ENCODE measurements at places on chromosomes 13 and 19.

DNA sequence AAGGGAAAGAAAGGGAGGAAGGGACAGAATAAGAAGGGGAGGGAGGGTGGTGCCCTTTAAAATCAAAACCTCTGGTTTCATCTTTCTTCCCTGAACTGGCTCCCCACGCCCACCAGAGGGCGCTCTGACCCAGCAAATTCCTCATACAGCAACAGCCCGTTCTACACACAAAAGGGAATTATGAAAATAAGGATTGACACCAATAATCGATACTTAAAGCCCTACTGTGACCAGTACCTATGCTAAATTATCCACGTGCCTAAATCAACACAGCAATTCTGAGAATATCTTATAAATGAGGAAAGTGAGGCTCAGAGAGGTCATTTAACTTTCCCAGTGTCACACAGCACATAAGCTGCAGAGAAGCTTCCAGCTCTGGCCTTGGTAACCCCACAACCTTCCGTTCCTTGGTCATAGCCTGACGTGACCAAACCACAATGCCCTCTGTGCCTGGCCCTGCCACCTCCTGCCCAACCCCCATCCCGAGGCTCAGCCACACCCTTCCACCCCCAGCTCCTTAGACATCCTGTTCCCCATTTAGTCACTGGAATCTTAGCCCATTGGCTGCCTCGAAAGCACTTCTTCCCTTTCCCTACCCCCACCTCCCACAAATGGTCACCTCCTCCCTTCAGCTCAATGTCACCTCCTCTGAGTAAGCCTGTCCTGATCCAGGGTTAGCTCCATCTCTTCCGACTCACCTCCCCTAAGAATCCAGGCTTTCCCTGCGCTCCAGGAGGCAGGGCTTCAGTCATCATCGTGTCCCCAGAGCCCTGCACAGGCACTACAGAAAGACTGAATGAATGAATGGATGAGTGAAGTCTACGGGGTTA is 34.2 kb upstream of the PNMA8B start:
- peak; percentile 34 for DNase-seq

DNA sequence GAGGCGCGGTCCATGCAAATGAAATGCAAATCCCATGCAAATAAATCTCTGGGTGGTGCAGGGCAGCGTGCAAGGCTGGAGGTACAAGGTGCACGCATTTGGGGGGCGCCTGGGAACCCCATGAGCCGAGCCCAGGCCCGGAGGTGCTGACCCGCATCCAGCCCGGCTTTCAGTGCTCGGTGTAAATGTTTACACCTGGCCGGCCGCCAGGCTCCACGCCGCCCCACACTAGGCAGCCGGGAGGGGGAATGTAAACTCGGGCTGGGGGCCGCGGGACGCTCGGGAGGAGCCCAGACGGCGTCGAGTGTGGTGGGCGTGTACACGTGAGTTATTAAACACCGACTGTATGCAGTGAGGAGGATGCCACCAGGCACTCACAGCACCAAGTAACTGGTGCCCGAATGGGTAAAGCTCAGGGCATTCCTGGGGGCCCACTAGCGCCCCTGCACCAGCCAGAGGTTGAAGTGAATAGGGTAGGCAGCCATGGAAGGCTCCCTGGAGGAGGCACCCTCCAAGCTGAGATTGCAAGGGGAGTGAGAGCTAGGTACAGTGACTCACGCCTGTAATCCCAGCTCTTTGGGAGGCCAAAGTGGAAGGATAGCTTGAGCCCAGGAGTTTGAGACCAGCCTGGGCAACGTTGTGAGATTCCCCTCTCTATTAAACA is 17.2 kb downstream of the FUT6 start:
- DNase-seq = no peak

GRCh38 chr13:24124789-24125476 is 35.6 kb upstream of the SPATA13 start:
- no peak for DNase-seq

DNA sequence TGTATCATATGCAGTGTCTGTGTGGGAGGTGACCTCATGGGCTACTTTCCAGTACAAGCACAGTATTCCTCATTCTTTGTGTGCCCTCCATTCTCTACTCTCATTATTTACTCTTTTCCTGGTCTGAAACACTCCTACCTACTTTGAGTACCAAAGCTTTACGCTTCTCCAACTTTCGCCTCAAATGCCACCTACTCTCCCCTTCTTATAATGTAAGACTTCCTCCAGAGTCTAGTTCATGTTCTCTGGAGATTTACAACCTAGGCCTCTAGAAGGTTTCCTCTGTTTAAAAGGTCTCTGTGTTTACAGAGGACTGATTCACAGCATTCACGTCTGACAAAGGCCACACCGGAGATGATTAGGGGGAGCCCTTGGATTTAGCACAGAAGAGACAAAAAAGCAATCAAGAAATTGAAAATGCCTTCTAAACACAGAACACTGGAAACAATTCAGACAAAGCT is 302.0 kb downstream of the KLF12 start:
- DNase-seq = no peak

- no peak for DNase-seq
These were observed 5.3 kb downstream of the SHD start for GRCh38 chr19:4284176-4284958.

DNA sequence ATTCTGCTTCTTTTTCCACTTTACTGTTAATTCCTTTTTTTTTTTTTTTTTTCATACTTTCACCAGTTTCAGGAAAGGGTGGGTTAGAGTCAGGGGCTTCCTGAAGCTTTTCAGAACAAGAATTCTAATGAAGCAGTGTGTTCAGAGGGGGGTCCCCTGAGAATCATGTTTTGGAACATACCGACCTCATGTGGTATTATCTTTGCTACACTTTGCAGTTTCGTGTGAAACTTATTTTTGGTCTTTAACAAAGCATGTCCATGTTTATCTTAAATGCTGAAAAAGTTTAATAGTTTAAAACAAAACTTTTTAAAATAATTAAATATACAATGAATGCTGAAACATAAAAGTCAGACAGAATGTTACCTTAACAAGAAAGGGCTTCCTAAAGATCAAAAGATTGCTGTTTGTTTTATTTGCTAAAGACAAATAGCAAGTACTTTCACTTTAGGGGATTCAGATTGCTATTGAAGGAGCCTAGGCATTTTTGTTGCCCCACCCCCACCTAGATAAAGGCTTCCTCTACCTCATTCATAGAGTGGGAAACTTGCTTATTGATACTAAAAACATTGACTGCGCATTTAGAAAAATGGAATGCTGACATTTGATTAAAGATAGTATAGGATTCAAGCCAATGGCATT is 21.1 kb upstream of the POMP start:
- DNase-seq = no peak

DNA sequence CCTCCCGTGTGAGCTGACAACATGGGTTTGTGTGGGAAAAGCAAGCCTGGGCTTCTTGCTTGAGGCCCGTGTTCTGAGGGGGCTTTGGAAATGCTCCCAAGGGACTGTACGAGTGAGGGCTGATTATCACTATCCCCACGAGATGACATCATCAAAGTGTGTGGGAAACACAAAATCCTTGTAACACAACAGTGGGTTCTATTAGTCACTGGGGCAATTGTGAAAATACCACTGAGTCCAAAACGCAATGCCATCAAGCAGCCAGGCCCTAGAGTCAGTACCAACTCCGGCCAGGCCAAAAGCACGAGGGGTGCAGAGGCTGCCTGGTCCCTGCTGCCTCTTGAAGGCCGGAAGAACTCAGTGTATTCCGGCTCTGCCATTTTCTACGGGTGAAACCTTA is 29.6 kb downstream of the CAPS start:
- no peak for DNase-seq

- DNase-seq = no peak
These were observed 2.5 kb downstream of the AKT1S1 start for GRCh38 chr19:49874503-49875157.

DNA sequence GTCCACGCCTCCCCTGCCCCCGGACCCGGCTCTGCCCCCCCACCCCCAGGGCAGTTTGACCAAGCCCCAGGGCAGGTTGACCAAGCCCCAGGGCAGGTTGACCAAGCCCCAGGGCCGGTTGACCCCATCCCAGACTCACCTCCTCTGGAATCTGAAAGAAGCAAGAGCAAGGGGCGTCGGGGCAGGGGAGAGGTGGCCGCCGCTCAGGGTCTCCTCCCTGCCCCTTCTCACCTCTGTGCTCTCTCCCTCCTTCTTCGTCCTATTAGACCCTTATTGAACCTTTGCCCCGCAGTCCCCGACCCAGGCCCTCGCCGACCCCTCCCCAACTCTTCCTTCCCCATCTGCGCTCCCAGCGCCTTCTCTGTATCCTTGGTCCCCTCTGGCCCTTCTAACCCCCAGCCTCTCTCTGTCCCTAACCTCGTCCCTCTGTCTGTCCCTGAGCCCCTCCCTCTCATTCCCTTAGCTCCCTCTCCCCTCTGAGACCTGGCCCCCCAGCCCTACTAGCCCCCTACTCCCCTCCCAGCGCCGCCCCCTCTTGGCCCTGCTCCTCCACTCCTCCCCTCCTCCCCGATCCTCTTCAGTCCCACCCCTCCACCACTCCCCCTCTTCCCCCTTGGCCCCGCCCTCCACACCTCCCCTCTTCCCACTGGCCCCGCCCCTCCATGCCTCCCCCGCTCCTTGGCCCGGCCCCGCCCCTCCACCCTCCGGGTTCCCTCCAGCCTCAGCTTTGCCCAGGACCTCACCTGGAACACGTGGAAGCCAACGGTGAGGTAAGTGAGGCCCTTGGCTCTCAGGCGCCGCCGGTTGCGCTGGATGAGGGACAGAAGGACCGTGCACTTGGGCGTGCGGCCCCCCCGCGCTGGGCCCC is 7.6 kb downstream of the CAPN12 start:
- no peak for DNase-seq

DNA sequence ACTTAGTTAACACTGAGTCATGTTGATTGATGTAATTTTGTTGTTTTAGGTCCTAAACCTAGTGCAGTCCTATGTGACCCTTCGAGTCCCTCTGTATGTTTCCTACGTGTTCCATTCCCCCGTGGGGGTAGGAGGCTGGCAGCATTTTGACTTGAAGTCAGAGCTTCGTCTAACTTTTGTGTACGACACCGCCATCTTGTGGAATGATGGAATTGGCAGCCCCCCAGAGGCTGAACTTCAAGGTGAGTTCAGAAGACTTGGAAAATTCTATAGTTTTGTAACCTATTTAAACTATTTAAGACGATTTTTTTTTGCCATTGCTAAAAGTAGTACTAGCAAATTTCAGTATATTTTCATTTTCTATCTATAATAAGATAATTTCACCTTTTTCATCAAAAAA is 117.9 kb downstream of the STOML3 start:
- DNase-seq = peak; percentile 48

- no peak for DNase-seq
These were observed 52.3 kb upstream of the FNDC3A start for GRCh38 chr13:48923376-48923775.

GRCh38 chr13:33132644-33133440 is 116.6 kb downstream of the KL start:
- no peak for DNase-seq

- DNase-seq = no peak
These were observed 2.9 kb downstream of the LRCH1 start for GRCh38 chr13:46555722-46556417.

DNA sequence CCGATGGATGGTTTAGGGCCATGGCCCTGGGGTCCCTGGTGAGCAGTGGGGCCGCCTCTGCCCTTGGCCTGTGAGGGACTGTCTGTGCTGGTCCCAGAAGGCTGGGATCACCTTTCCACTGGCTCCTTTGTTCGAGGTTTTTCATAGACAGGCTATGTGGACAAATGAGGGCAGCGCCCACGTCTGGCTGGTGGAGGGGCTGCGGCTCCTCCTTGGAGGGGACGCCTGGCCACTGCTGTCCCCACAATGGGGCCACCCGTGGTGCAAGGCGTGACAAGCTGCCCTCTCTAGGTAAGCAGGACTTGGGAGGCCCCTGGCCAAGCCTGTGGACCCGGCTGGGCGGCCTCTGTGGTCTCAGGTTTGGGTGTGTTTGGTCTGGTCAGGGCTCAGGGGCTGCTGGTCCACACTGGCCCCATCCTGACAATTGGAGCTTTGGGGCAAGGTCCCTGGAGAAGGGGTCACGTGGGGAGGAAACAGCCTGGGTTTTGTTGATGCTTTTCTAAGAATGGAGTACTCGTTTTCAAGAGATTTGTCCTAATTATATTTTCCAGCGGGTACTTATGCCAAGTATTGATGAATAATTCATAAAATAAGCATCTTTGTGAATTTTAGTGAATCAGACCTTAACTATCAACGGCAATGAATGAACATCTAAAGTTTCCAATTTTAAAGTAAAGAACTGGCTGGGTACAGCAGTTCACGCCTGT is 33.3 kb downstream of the MCF2L start:
- DNase-seq = peak; percentile 86

GRCh38 chr13:70098669-70099068 is 9.0 kb upstream of the ATXN8OS start:
- DNase-seq = peak; percentile 43

- no peak for DNase-seq
These were observed 7.8 kb downstream of the MARK4 start for GRCh38 chr19:45258862-45259261.

GRCh38 chr19:18601875-18602274 is 4.7 kb downstream of the CRLF1 start:
- DNase-seq = no peak

GRCh38 chr19:32269831-32270230 is 75.6 kb upstream of the ZNF507 start:
- peak; percentile 1 for DNase-seq

GRCh38 chr13:32682740-32683139 is 96.5 kb downstream of the PDS5B start:
- DNase-seq = no peak

DNA sequence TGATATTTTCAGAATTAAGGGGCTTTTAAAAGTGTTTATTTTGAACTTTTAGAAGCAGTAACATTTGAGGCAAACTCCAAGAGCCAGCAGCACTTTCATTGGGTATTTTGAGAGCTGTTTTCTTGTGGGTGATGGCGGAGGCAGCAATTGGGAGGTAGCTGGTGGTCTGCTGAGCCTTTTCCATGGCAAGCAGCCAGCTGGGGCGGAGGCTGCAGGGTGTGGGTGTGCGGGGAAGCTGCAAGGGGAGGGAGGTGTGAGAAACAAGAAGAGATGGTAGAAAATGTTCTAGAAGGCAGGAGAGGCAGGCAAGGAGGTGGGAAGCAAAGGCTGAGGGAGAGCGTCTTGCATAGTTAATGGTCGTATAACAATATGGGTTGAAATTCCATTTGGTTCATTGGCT is 223.4 kb upstream of the HTR2A start:
- DNase-seq = no peak

GRCh38 chr19:17996826-17997316 is 11.1 kb upstream of the ARRDC2 start:
- DNase-seq = peak; percentile 61

- DNase-seq = no peak
These were observed 36.8 kb upstream of the TM9SF2 start for GRCh38 chr13:99464441-99464949.

DNA sequence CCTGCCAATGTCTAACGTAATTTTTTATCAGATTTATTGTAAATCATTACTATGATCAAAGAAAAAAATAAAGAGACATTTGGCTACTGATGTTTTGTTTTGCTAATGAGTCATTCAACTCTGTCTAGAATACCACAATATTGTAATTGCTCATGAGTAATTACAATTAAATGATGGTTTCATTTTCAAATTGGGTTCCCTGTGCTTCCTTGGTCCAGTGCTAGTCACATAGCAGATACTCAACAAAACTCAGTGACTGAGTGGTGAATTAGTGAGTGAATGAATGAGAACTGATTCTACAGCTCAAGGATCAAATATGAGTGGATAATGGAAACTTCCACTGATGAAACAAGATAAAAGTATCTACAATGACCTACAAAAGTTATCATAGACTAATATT is 304.7 kb downstream of the POU4F1 start:
- no peak for DNase-seq

GRCh38 chr13:109401307-109401706 is 385.1 kb downstream of the IRS2 start:
- no peak for DNase-seq

- peak; percentile 97 for DNase-seq
These were observed 33.6 kb downstream of the ZNF383 start for GRCh38 chr19:37251308-37252229.

GRCh38 chr13:32248801-32249200 is 66.4 kb downstream of the ZAR1L start:
- DNase-seq = no peak

All from NCI-H1105 treated with DMSO at 0.1 percent for 48 hours (cell line).